ENCODE measurements at places on chromosomes 12 and 14. TPM values are rescaled to one million over a fixed set of nuclear protein-coding genes. Genes with fewer than 3 reads are reported as not detected.

The MYO1A gene
- not detected for polyA plus RNA-seq

The FGD4 gene
- polyA plus RNA-seq, result 2.1 TPM

DNA sequence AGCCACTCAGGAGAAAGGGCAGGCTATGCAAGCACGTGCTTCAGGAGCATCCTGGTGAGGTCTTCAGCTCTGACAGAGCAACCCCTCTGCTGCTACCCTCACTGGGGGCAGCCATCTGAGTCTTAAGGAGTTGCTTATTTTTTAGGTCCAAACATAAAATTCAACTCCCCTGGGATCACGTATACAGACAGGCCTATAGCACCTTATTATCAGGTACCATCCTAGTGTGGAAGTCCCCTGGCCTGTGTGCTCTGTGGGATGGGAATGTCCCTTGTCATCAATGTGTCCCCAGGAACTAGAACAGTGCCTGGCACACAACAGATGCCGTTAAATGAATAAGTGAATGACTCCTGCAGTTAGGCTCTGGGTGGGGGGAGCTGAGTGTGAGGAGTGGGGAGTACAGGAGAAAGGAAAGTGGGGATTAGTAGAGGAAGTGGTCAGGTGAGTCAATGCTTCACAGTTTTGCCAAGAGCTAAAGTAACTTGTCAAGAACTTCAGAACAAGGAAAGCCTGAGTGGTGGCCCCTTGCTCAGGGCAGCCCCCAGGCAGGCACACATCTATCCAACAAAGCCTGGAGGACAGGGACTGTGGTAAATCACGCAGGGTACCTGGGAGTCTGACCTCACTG, 33.5 kb downstream of the DAD1 start:
- DNase-seq, result peak; percentile 52

DNA sequence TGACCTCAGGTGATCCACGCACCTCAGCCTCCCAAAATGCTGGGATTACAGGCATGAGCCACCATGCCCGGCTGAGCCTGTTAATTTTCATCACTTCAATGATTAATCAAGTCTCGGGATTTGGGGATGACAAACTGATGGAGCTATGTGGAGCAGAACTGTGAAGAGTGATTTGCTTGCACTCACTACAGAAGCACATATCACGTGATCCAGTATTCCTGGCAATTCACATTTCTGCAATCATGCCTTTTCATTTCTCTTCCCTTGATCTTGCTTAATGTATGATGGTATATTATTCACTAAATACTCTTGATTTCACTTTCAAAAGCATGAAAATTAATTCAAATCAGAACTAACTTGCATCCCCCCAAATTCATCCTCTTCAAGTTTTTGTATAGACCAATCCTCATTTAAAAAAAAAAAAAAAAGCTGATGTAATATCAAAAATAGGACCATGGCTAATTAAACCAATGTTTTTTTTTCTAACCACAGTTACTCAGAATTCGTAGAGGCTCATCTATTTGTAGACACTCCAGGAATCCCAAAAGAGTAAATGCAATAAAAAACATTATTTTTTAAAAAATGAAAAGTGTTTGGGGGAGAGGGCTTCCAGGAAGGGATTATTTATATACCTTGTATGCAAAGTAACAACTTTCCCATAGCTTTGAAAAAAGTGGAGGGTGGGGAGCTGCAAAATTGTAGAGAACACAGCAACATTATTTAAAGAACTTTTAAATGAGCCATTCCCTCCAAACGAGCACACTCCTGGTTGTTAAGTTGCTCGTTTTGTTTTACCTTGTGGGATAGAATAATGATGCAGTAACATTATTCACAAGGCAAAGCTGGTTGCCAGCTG, 7.0 kb upstream of the ATXN2 start:
- no peak for DNase-seq

- no peak for DNase-seq
Observed at GRCh38 chr14:104118006-104118844, 20.2 kb upstream of the KIF26A start.

- peak; percentile 61 for DNase-seq
Observed at GRCh38 chr12:11839091-11839641, 189.7 kb downstream of the ETV6 start.
